Stimulated activated CD4-positive, alpha-beta T cell treated with anti-CD3 and anti-CD28 coated beads, Interleukin-15, amount 100 ng/mL, for 1 hour (primary cell): ENCODE measurements at places on chromosomes 2 and 18.

DNA sequence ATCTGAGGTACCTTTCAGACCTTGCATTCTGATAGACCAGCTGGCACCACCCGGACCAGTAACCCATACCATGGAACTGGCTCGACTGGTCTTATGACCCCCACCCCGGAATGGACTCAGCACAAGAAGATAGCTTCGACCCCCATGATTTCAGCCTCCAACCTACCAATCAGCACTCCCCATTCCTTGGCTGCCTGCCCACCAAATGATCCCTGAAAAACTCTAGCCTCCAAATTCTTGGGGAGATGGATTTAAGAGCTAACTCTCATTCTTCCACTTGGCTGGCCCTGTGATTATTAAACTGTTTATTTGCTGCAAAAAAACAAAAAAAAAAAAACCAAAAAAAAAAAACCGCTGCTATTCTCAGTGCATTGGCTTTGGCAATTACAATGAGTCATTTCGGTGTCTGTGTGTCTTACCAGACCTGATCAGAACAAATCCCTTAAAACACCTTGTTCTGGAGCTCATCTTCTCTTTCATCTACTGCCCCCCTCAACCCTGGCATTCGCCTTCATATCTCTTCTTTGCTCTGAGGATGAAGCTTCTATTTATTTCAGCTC lies 60.1 kb upstream of the KIF5C start:
- no peak for DNase-seq

DNA sequence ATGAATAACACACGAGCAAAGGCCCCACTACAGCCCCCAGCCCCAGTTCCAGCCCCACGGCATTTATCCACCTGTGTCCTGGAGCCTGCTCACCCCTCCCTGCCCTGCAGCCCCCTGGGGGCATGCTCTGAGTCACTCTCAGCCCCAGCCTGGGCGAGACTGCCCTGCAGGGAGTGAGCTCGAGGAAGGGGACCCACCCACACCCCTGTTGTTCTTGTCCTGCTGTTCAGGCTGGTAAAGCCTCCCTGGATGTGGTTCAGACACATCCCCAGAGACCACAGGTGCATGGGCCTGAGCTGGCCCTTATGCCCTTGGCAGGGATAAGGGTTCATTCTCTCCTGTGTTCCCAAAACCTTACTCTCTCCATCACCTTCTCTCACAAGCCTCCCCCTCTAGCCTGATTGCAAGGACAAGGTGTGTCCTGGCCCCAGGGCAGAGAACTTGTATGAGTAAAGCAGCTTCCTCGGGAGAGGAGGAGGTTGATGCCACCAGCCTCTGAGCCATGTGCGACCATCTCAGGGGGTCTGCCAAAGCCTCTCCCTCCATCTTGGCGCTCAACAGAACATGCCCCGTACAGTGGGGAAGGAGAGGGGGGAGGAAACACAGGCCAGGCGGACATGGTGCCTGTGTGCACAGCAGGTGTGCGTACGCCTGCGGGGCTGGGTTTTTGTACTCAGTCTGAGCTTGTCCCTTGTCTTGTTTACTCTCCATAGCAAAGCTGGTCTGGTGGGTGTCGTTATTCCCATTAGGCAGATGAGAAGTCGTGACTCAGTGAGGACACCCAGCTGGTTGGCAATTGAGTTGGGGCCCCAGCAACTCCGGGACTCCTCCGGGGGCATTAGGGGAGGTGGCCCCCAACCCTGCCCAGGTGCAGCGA lies 64.4 kb downstream of the CIB4 start:
- no peak for DNase-seq

- DNase-seq = no peak
These were observed 1655.6 kb downstream of the DPP10 start for GRCh38 chr2:116098049-116098448.

DNA sequence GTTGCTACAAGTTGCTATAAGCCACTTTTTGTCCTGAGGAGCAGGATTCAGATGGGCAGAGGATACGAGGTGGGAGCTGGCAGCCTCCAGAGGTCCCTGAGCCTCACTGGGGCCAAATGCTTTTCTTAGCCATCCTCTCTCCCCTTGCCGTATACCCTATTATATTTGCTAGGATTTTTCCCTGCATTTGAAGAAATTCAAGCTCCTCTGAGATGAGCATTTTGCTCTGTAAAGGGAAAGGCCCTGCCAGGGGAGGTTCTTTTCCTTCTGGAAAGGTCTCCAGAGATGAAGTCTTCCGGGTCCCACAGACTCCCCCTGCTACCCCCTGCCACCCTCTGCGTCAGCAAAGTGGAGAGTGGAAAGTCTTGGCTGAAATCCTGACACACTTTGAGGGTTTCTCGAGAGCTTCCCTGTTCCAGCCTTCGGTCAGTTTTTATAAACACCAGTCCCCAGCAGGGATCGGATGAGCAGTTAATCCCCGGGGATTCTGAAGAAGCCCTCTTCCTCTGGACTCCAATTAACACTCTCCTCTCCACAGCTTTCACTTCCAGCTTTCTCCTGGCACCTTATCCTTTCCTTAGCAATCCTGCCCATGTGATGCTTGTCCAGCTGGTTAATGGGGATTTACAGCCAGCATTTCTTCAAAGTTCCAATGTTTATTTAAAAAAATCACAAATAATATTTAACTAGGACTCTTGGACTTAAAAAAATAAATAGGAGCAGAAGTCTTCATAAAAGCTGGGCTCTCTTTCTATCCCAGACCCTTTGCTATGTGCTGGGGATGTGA lies 13.1 kb downstream of the CYRIA start:
- DNase-seq = no peak

GRCh38 chr2:127957240-127957639 lies 70.6 kb downstream of the SAP130 start:
- no peak for DNase-seq

DNA sequence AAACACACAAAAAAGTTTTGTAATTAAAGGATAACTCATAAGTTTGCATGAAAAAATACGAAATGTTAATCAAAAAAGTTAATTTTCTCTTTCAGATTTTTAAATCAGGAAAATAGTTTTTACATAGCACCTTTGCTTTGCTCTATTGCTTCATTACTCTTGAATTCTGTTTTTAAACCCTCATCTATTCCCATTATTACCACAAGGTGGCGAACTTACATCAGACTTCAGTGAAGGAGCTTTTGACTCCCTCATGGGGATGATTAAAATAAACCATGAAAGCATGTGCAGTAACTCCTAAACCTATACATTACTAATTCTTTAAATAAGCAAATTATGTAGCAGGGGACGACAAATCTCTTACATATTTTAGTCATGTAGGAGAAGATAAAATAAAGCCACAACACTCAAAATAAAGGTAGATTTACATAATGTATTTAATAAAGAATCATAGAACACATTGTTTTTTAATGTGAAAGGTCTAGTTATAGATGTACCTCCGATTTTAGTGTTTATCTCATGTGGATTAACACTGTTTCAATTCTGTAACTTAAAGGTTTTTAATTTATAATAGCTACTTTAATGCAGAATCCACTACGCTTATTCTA lies 105.2 kb downstream of the NETO1 start:
- no peak for DNase-seq
